ENCODE measurements at places on chromosomes 5 and 9.

DNA sequence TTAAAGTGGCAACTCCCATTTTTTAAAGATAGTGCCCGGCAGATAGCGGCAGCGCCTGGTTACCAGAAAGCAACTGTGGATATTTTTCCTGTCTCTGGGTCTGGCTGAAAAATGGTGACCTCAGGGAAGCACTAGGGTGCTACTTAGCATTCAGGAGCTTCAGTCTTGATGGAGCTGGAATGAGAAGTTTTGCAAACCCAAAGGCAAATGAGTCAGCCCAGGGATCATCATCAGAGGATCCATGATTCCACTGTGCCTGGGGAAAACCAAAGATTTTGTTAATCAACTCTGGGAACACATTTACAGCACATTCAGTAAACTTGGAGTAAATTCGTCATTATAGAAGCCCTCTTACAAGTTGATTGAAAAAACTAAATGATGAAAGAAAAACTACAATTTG lies 26.7 kb downstream of the F2R start:
- no peak for DNase-seq

- DNase-seq, result no peak
Measured at GRCh38 chr9:124760719-124761118, 10.4 kb downstream of the NR6A1 start.

DNA sequence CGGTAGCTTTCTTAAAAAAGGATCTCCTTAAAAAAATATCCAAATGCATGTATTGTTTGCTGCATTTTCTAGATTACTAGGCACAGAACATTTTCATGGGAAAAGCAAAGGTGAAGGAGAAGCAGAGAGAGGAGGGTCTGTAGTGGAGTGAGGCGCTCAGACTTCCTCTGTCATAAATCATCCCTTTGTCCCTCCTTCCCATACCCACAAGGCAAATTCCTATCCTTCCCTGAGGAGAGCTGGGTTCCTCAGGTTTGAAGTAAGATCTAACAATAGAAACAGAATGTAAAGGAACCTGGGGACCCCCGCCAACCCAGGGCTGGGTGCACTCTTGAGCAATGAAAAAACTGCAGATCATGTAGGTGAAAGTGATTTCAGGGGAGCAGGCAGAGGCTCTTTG lies 149.2 kb upstream of the ANKH start:
- no peak for DNase-seq

DNA sequence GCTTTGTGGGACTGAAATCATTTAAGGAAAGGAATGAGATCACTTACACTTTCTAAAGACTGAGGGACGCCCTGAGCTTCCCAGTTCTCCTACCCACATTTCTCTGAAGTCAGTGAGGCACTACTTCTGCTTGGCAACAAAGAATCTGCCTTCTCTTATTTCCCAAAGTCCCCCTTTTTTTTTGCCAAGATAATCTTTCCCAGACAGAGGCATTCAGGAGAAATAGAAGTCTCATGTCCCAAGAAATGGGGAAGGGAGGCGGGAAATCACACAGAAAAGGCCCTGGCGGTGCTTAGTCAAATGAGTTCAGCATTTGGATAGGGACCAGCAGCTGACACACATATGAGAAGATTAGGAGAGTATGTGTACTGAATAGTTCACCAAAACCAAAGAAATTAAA lies 159.7 kb downstream of the MUSK start:
- no peak for DNase-seq

DNA sequence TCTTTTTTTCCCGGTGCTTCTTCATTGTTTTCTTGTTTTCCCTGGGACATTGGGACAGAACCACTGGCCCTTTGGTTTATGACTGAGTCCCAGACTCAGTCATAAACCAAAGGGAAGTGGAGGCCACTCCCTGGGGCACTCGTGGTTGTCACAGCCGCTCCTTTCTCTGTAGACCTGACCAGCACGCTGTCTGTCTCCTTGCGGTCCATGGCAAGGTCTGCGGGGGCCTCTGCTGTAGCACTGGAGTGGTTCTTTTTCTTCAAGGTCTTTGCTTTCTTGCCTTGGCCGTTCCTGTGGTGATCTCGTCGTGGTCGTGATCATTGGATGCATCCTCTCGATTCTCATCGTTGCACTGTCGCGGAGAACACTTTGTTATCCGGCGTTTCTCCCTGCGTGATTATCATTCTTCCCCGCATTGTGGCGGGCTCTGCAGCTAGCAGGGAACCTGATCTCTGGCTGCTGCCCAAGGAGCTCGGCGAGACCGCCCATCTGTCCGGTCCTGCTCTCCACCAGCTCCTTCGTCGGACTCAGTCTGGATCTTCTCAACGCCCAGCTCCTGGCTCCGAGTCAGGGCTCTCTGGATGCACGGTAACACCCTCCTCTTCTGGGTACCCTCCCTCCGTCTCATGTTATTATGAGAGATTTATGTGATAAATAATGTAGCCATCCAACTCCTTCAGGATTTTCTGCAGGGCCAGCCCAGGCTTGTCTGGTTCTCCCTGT lies 43.5 kb upstream of the MPDZ start:
- no peak for DNase-seq

DNA sequence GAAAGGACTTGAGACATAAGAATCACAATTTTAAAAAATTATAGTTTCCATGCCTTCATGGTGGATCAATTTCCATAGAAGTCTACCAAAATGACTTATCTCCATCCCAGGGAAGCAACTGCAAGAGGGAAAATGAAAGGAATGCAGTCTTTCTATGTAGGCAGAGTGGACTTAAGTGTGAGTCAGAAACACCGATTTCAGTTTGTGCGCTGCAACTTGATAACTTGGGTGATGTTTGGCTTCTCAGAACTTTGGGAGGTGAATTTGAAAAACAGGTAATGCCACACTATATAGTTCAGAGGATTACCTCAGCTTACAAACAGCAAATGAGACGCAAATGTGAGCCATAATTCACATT lies 708 bp upstream of the CSNK1G3 start:
- no peak for DNase-seq

All from GOT3 (cell line).